ENCODE measurements at places on chromosomes 16 and 17.

- DNase-seq: no peak
Observed at GRCh38 chr16:4404247-4404966, 12.0 kb downstream of the CORO7 start.

- DNase-seq: no peak
Observed at GRCh38 chr17:54117452-54117851, 294.7 kb downstream of the KIF2B start.

- no peak for DNase-seq
Observed at GRCh38 chr17:83150369-83151055, 71.1 kb downstream of the METRNL start.

GRCh38 chr17:70091005-70091568 is 16.1 kb downstream of the KCNJ16 start:
- DNase-seq: no peak

- no peak for DNase-seq
Observed at GRCh38 chr16:18958621-18959029, 25.1 kb upstream of the TMC7 start.

DNA sequence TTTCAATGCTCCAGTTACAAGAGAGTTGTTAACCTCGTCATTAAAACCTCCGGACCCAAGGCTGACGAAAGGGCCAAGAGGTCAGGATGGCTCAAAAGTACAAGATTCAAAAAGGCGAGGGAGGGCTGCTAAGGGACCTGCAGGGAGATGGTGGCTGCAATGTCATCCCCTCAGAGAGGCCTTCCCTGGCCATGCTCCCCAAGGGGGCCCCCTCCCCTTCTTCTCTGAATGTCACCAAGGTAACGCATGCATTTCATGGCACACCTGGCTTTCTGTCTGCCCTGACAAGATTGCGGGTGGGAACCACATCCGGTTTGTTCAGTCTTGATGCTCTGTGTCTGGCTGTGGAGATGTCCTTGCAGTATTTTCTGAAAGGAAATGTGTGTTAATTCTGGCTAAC is 89.9 kb downstream of the C16orf78 start:
- peak; percentile 46 for DNase-seq

GRCh38 chr17:36701429-36702099 is 100.2 kb downstream of the MRM1 start:
- no peak for DNase-seq
